NCI-H1105 treated with DMSO at 0.1 percent for 48 hours (cell line): ENCODE measurements at places on chromosomes 11 and 22.

GRCh38 chr11:116980136-116980793 is 118.0 kb downstream of the SIK3 start:
- no peak for DNase-seq

- no peak for DNase-seq
Observed at GRCh38 chr11:77042111-77042726, 8.0 kb downstream of the B3GNT6 start.

- DNase-seq = peak; percentile 73
Observed at GRCh38 chr22:32991353-32992101, 66.7 kb downstream of the SYN3 start.

DNA sequence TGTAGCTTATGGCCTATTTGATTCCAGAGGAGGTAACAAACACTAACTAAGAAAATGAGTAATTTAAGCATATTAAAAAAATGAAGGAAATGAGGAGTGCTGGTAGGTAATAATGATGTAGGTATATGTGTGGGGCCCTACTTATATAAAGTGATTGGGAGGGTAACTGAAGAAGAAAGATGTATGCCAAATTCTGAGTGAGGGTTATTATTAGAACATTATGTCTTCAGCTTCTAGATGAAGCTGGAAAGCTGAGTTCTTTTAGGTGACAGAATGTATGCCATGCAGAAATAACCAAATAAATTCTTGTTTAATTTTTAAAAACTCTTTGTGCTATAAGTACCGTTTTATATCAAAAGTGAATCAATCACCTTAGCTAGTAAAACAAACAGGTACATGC is 479.6 kb upstream of the TENM4 start:
- no peak for DNase-seq

GRCh38 chr11:6357222-6357621 is 33.1 kb upstream of the SMPD1 start:
- DNase-seq = no peak

DNA sequence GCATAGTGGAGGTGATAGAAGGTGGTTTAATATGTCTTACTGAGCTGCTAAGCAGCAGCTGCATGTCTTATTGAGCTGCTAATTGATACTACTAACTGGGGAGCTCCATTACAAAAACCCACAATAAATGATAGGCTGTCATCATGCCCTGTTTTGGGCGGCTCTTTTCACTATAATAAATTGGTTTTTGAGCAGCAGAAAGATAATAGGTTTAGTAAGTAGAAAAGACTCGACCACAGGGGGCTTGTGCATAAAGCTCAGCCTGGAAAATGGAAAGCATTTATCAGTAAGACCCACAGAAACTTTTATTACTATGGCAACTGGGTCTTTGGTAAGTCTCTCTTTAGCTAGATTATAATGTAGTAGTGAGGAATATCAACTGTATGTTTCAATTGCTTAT is 117.6 kb downstream of the LDLRAD3 start:
- DNase-seq = no peak

DNA sequence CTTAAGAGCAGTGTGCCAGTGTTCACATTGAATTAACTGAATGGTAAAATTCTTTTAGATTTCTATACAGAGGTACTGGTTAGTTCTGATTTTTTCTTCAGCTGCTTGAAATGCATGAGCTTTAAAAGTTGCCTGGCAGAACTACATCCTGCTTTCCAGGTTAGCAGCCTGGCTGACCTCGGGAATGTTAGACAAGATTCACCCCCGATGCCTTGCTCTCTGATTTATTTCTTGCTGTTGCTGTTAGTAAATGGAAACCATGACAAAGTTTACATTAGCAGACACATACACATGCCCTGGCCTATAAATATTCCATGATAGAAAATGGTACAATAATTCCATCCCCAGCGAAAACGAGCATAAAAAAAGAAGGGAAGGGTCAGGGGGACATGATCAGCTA is 47.0 kb downstream of the WT1 start:
- no peak for DNase-seq

DNA sequence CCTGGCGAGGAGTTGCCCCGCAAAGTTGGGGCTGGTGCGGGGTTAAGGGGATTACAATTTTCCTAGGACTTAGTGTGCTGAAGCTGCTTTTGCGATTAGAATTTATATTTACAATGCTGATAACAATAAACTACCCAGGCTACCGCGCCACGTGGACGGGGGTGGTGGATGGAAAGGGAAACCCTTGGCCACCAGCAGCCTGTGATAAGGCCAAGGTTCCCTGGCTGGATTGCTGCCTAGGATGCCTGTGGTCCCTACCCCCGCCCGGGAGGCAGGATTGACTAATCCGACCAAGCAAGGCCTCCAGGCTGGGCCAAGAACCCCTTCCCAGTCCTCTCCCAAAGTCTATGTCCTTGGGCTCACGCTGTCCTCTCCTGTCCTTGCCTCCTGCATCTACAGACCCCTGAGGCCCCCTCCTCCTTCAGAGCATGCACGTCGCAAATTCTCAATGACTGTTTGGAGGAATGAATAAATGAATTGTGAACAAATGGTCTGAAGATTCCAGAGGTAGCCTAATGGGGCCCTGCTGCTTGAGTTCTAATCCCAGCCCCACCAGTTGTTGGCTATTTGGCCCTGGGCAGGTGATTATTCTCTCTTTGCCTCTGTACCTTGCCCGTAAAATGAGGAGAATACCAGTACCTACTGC is 7.6 kb upstream of the CHKA start:
- no peak for DNase-seq

DNA sequence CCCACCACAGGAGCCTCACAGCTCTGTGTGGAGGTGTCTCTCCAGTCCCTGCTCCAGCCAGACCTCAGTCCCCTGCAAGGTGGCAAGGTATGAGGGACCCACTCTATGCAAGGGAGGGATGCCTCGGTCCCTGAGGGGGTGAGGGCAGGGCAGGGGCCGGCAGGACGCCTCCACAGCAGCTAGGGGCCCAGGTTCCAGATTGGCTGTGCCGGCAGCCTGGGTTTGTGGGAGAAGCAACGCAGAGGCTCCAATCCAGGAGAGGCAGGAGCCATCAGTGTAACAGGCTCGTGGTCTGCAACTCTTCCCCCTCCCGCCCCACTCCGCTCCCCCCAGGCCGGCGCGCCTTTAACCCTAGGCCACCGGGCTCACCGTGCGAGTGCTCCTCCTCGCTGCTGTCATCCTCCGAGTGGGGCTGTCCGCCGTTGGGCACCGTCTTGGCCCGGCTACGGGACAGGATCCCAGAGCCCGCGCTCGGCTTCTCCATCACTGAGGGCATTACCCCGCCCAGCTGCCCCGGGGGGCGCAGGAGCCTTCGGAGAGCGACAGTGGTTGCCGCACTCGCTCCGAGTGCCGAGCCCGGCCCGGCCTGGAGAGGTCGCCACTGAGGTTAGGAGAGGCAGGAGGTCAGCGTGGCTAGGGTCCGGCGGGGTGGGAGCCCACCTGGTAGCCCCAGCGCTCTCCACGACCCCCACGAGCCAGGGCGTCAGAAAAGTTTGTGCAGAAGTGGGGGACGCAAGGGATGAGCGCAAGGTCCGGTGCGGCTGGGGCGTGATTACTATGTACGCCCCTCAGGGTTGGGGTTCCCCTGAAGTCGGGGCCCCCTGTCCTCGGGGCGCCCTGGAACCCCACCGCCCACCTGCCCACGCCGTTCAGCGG is 765 bp downstream of the RCOR2 start:
- DNase-seq = peak; percentile 39

DNA sequence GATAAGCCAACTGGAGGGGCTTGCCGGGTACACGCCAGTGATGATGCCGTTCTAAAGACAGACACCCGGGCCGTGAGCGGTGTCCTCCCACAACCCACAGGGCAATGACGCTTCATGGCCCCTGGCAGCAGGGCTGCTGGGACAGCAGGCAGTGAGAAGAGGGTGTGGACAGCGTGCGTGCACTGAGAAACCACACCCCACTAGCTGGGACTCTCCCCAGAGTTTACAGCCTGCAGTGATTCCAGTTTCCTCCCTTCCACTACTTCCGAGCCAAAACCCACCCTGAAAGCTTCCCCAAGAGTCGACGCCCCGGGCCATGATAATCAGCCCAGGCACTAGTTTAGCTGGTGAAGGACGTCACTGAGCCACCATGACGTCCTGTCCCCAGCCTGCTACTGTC is 29.2 kb downstream of the CPT1A start:
- no peak for DNase-seq

GRCh38 chr11:125167954-125168835 is 3.6 kb downstream of the PKNOX2 start:
- DNase-seq = no peak
